ENCODE measurements at places on chromosomes 3 and 15.
A peak's percentile ranks its signal among the peaks of the same experiment; 100 is the strongest.

DNA sequence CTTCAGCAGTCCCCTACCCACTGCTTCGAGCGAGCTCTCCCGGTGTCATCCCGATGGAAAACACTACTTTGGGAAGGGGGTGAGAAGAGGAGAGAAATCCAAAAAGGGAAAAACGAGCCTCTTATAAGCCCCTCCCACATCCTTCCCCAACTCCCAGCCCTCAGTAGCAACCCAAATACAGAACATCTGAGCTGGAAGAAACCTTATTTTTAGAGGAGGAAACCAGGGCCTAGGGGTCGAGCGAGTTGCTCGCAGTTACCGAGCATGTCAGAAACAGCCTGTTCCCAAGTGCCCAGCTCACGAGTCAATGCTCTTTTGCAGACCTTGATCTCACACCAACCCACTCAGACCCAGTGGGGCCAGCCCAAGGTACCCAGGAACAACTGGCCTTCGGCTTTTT, 14.2 kb downstream of the RBPMS2 start:
- H3K4me1 ChIP-seq: no peaks in the 10 kb centered on the region
- no peak overlapping the region for H3K4me3 ChIP-seq
- no peaks in the 10 kb centered on the region for H3K36me3 ChIP-seq
- no peak for DNase-seq

- no peak overlapping the region for H3K27ac ChIP-seq
- no peak overlapping the region for H3K4me3 ChIP-seq
- no peaks in the 10 kb centered on the region for H3K27me3 ChIP-seq
- no peak for DNase-seq
- no peaks in the 10 kb centered on the region for H3K4me1 ChIP-seq
These were observed 79.1 kb downstream of the SMAD6 start for GRCh38 chr15:66780973-66781718.

DNA sequence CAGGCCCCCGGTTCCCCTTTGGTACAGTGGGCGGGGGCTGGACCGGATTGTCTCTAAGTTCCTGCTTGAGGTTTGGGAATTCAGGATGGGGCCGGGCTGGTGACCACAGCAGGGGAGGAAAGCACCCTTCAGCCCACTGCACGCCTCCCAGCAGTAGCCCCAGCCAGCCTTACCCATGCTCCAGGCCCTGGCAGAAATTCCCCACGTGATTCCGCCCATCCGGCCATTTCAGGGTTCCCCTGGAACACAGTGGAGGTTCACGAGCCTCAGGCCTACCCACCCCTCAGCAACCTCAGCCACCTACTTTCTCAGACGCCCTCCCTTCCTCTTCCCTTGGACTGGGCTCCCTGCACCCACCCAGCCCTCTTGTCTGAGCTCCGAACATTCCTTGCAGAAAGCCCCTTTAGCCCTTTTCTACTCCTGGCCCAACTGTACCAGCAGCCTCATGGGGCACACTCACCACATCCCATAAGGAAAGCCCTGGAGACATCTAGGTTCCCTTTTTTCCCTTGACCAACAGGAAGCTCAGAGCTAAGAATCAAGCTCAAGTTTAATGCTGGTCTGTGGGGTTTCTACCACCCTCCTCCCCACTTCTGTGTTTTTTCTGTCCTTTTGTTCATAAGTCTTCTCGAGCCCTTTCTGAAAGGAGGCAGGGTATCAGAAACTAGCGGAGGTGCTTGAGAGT, 11.5 kb downstream of the ALS2CL start:
- H3K27me3 ChIP-seq: no peaks in the 10 kb centered on the region
- no peak overlapping the region for H3K4me3 ChIP-seq
- no peak overlapping the region for H3K27ac ChIP-seq
- no peak for DNase-seq

GRCh38 chr3:101383156-101383575, 62.8 kb upstream of the IMPG2 start:
- H3K4me1 ChIP-seq: peaks cover 24% of the 10 kb centered on the region
- no peak overlapping the region for H3K4me3 ChIP-seq
- no peak overlapping the region for H3K27ac ChIP-seq
- DNase-seq: no peak
- peaks cover 19% of the 10 kb centered on the region for H3K36me3 ChIP-seq

DNA sequence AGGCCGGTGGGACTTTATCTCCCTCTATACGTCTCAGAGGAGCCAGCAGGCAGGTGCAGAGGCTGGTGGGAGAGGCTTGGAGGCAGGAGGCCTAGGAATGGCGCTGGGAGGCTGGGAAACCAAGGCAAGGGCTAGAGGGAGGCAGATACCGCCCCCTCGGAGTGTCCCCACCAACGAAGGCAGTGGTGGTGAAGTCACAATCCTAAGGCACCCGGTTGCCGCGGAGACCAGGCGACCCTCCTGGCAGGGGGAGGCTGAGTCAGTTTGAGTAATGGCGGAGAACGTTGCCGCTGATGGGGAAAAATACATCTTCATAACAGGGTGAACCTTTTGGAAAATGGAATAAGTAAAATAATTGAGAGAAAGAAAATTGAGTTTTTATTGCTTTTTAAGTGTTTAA, 29.9 kb upstream of the CACNA2D2 start:
- H3K27me3 ChIP-seq: peaks cover 8% of the 10 kb centered on the region
- no peak overlapping the region for H3K27ac ChIP-seq
- H3K4me3 ChIP-seq: no peak overlapping the region
- H3K4me1 ChIP-seq: no peaks in the 10 kb centered on the region
- no peak for DNase-seq

DNA sequence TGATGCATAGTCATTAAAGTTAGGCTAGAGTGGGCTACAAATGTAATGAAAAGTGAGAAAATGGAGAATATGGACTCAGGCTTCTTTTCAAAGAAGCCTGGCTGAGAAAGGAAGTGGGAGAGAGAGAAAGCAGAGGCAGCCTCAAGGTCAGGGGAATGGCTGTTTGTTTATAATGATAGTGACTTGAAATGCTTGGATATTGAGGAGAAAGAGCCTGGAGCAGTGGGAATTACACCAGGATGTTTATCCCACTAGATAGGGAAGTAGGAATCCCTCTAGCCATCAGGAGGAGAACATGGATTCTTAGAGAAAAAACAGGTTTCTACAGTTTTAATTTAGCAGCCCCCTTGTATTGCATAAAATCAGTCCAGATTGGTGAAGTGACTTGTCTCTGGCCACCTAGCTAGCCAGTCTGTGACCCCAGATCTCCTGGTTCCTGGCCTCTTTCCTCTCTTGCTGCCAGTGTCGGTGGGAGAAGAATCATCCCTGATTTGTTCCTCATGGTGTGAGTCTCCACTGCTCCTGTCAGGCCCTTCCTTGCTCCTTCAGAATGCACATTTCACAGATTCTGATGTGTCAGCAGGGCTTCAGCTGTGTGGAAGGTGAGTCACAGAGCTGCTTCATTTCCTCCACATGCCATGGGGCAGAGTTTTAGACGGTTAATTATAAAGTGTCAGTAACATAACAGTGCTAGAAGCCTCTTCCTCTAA, 32.9 kb downstream of the SEMA6D start:
- H3K4me1 ChIP-seq: no peaks in the 10 kb centered on the region
- H3K4me3 ChIP-seq: no peak overlapping the region
- no peak overlapping the region for H3K27ac ChIP-seq
- DNase-seq: no peak

DNA sequence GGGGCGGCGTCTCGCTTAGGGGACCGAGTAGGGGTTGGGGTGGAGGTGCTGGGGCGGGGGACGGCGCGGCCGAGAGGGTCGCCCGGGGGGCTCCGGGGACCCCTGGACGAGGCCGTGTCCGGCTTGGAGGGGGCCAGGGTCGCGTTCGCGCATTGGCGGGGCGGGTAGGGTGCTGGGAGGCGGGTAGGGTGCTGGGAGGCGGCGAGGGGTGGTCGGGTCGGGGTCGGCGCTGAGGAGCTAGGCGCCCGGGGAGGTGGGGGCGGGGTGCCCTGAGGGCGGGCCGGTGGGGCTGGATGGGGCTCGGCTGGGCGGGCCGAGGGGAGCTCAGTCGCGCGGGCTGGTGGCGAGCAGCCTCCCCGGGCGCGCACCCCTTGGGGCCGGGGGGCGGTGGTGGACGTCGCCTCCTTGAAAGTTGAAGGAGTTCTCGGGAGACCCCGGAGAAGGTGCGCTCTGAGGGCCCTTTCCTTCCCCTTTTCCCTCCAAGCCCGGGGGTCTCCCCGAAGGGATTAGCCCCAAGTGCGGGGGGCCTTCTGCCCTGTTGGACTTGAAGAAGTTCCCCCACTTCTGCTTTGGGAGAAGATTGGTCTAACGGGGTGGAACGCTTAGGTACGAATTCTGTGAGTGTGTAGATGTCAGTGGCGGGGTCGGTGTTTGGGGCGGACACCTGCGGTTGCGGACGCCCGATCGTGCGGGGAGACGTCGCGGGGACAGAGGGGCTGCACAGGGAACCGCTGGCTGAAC, 543 bp downstream of the MEF2A start:
- H3K27ac ChIP-seq: no peak overlapping the region
- no peaks in the 10 kb centered on the region for H3K36me3 ChIP-seq
- H3K27me3 ChIP-seq: no peaks in the 10 kb centered on the region
- DNase-seq: no peak
- H3K4me3 ChIP-seq: peak overlapping the region; percentile 97

DNA sequence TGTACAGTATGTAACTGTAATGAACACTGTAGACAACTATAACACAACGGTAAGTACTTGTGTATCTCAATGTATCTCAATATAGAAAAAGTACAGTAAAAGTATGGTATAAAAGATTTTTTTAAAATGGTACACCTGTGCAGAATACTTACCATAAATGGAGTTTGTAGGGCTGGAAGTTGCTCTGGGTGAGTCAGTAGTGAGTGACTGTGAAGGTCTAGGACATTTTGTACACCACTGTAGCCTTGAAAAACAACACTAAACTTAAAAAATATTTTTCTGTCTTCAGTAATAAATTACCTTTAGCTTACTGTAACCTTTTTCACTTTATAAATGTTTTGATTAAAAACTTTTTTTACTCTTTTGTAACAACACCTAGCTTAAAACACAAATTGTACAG, 142.9 kb downstream of the ATG7 start:
- H3K36me3 ChIP-seq: no peaks in the 10 kb centered on the region
- DNase-seq: no peak
- no peaks in the 10 kb centered on the region for H3K27me3 ChIP-seq

DNA sequence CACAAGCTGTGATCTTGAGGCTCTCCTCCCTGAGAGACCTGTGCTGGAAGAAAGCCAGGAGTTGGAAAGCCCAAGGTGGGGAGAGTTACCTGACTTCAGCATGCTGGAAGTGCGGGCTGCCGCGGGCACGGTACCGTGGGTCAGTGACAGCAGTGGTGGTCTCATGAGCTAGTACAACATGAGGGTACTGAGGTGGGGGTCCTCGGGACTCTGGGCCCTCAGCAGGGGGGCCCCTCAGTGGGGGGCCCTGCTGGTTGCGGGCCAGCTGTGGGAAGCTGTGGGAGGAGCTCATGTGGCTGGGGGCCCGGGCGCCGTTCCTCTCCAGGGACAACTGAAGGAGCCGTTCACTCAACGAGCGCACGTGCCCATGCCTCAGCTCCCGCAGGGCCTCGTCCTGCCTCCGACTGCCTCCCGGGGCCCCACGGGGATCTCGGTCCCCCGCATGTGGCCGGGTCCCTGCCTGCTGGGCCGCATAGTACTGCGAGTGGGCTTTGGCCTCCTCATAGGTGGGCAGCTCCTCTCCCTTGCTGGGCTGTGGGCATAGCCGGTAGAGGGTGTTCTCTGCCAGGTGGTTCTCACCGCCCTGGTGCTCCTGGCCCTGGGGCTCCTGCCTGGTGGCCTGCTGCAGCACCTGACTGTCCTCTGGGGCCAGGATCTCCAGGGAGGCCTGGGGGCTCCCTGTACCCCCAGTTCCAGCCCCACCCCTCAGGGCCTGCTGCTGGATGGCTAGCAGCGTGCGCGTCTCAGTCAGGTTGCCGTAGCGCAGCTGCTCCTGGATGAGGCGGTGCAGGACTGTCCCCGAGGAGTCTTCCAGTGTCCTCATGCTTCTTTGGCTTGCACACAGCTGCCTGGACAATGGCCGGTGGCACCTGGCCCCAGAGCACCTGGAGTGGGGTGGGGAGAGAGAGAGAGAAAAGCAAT, 3.4 kb downstream of the AMOTL2 start:
- H3K27me3 ChIP-seq: peaks cover 22% of the 10 kb centered on the region
- no peak overlapping the region for H3K4me3 ChIP-seq
- peaks cover 18% of the 10 kb centered on the region for H3K4me1 ChIP-seq

DNA sequence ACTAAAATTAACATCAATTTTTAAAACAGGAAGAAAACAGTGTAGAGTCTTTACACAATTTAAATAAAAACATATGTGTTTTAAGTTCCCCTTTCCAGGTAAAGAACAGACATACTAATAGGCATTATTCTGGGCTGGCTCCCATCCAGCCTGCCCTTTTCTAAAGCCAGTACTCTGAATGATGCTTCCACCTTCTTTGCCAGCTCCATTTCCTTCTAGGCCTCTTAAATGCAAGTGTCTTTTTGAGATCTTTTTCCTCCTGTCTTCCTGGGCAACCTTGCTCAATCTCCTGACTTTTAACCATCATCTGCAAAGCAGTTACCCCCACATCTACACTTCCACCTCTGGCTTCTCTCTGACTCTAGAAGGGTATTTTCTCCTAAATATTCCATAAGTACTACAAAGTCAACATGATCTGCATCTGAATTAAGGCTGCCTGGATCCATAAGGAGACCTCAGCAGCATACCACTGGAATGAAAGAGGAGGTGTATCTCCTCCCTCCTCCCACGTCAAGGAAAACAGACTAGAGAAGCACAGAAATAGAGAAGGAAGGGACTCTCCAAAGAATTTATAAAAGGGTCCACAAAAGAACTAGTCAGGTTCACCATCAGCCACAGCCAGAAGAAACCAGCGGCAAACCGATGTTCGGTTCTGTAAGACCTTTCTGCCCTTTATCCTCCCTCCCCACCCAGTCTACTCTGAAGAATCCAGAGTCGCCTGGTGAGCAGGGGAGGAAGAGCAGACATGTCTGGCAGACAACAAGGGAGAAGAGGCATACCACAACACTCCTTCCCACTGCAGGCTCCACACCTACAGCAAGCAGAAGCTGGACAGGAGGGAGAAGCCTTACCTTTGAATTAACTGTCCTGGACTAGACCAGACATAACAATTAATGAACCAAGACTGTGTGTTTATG, 47.1 kb downstream of the GOLIM4 start:
- H3K27me3 ChIP-seq: no peaks in the 10 kb centered on the region
- no peaks in the 10 kb centered on the region for H3K36me3 ChIP-seq
- no peak overlapping the region for H3K27ac ChIP-seq
- H3K4me3 ChIP-seq: no peak overlapping the region
- DNase-seq: no peak
- H3K4me1 ChIP-seq: no peaks in the 10 kb centered on the region

DNA sequence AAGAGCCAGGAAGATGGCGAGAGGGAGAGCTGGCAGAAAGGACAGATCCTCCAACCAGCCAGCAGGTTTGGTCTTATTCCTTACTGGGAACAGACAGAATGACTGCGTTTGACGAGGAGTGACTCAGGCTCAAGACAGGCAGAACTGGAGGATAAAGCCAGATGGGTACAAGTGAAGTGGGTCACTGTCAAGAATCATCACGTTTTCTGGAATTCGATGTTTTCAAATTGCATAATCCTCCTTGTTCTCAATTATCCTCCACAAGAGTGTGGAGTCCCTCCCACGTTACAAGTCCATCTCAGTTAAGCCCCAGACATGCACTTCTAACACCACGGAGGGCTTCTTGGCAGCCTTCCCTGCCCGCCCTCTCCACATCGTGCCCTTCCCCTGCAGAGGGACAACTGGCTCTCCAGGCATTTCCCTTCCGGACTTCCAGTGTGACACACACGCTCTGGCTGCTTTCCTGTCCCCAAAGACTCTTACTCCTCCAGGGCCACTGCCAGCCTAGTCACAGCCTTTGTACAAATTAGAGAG, 183.1 kb downstream of the CHST2 start:
- no peak for DNase-seq
- H3K36me3 ChIP-seq: no peaks in the 10 kb centered on the region
- no peaks in the 10 kb centered on the region for H3K27me3 ChIP-seq
- H3K4me1 ChIP-seq: no peaks in the 10 kb centered on the region
- H3K27ac ChIP-seq: no peak overlapping the region

- H3K27ac ChIP-seq: no peak overlapping the region
These were observed 338.1 kb downstream of the GAP43 start for GRCh38 chr3:115961380-115961779.

All from CD4-positive, alpha-beta T cell (primary cell).